Naive B cell (primary cell): ENCODE measurements at places on chromosomes 16 and 17. TPM values are rescaled to one million over a fixed set of nuclear protein-coding genes. Genes with fewer than 3 reads are reported as not detected.

DNA sequence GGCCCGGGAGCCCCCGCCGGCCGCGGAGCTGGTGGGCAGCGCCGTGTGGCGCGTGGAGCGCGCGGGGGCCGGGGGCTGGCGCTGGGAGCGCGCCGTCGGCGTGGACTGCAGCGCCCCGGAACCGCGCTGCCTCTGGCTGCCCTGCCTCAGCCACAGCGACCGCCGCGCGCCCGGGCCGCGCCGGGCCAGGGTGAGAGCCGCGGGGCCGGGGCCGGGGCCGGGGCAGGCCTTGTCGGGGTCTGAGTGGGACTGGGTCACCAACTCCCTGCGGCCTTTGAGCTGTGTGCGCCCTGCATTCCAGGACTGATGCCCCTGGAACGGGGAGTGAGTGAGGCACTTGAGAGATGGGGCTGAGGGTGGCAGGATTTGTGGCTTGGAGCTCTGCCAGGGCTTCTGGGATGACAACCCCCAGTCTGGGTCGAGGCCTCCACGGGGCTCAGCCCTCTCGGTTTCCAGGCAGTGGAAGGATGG is 25.7 kb downstream of the ARHGAP23 start:
- DNase-seq, result no peak

- no peak for DNase-seq
Observed at GRCh38 chr17:15291674-15292361, 26.7 kb upstream of the PMP22 start.

GRCh38 chr17:14452856-14453255 is 152.0 kb downstream of the HS3ST3B1 start:
- no peak for DNase-seq

PIMREG gene
- polyA plus RNA-seq, result not detected

KRTAP9-4 gene
- polyA plus RNA-seq, result not detected

GRCh38 chr17:68288375-68288774 is 2.6 kb downstream of the SLC16A6 start:
- DNase-seq, result peak; percentile 72

GRCh38 chr16:69566981-69567680 is 1.4 kb downstream of the NFAT5 start:
- peak; percentile 40 for DNase-seq

- DNase-seq, result no peak
Observed at GRCh38 chr16:27650073-27650701, 100.2 kb downstream of the KATNIP start.
